Ammon's horn (tissue), 1 donor: ENCODE measurements at places on chromosomes 13 and 19.

GRCh38 chr13:69618393-69618792, 489.2 kb upstream of the ATXN8OS start:
- DNase-seq = no peak

DNA sequence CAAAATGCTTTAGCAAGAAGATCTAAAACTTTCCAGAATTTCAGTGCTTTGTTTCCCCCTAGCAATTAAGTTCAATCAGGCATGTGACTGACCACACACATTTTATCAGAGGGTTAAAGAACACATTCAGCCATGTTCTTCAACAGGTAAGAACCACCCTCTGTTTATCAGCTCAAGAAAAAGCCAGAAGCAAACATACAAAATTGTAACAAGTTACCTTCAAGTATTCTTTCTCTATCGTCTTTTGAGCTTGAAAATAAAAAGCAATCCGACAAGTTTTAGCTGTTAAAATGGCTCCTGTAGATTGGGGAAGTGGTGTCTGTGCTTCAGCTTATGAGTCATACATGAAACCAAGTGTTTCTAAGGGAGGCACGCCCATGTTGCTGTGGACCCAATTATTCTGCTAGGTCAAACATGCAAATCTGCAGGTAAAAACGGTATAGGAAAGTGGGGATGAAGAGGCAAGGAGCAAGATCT, at the start of gene ELF1:
Gene ELF1, minus strand, starts transcription at position 306 of the 477 bp plus-strand sequence. CDS start 37,262 bp downstream, outside the sequence.
- DNase-seq = peak; percentile 60

DNA sequence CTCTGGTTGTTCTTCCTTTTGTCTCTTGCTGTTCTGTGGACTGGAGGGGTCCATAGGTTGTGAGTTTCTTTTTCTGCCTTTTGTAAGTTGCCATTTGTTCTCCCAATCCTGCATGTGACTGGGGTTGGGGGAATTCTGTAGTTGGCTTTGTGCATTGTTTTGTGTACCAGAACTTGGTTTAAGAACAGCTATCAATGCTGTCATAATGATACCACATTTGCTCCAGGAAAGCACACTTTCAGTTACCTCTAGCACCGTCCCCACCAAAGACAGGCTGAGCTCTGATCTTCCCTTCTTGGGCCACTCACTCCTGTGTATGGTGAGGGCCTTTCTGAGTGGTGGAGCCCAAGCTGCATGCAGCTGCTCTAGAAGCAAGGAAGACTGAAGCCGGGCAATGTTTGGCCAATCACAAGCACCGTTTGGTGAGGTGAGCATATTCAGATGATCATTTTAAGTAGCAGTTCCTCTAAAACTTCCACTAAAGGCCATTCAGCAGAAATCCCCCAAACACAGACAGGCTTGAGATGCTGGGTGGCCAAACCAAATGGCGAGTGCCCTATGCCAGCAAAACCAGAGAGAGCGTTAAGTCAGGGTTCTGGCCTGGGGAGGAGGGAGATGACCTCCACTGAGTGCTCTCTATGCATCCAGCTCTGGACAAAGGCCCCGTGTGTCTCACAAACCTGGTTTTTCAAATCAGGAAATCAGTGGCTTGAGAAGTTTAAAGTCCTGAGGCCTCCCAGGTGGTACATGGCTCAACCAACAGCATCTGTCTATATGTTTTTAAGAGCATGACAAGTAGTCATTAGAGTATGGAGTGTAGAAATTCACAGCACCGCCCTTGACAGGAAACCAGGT, 120.7 kb upstream of the SPATA13 start:
- peak; percentile 74 for DNase-seq

GRCh38 chr13:105871768-105872167, 663.7 kb downstream of the EFNB2 start:
- no peak for DNase-seq

GRCh38 chr13:23654111-23655110, 84.2 kb downstream of the TNFRSF19 start:
- no peak for DNase-seq

DNA sequence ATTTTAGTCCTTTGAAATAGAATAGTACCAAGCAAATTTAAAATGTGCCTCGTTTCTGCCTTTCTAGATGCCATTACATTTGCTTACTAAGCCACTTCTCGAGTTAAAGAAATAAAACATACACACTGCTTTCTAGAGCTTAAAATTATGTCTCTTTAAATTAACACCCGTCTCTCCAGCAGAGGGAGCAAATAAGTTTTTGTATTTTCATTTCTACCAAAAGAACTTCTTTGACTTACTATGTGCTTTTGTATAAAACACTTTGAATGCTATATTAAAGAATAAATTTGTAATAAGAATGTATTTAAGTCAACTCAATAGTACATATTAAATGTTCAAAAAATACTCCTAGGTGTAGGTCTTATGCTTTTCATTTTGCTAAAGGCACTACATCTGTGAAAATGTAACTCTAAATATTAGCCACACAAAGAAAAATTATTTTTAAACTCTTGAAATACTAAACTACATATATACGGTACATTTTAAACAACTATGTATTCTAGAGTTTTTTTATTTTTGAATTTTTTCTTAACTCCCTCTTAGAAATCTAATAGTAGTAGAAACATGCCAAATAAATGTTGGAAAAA, 269.3 kb upstream of the MIR17HG start:
- no peak for DNase-seq

DNA sequence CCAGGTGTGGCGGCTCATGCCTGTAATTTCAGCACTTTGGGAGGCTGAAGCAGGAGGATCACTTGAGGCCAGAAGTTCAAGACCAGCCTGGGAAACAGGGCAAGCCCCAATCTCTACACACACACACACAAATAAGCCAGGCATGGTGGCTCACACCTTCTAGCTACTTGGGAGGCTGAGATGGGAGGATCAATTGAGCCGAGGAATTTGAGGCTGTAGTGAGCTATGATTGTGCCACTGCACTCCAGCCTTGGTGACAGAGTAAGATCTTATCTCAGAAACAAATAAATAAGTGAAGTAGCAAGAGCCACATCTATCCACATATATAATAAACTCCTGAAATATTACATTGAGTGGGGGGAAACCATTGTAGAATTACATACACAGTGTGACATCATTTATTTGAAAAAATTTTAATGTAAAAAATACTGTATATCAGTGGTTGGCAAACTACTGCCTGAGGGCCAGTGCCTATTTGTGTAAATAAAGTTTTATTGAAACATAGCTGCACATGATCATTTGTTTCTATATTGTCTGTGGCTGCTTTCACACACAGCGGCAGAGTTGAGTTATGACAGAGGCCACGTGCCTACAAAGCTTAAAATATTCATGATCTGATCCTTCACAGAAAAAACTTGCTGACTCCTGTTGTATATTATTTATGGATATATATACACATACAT, 54.7 kb upstream of the ARHGEF7 start:
- DNase-seq = no peak

DNA sequence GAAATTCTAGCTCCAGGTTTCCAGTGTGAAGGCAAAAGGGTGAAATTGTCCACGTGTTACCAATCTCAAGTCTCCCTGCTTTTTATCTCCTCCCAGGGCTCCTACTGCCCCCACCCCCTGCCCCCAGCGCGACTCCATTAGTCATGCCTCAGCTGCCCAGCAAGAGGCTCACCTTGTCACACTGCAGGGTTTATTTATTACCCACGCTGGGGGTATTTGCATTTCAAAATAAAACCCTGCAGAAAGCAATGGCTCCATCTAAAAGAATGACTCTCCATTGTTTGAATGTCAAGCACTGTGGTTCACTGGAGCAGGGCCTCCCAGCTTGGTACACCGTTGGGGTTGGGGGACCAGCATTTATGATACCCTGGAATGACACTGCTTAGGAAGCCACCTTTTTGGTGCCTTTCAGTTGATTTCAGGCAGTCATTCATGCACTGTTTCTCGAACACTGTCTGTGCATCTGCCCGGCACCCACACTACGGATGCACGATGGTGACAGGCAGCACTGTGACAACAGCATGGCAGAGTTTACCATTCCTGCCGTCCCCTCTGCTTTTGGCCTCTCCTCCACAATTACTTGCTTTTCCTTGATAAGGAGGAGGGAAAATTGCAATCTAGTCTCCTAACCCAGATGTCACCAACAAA, 9.9 kb upstream of the POP4 start:
- DNase-seq = no peak

- DNase-seq = peak; percentile 77
These were observed 516.2 kb downstream of the MYO16 start for GRCh38 chr13:109145631-109146030.

- no peak for DNase-seq
These were observed 2.0 kb downstream of the SPART start for GRCh38 chr13:36344173-36344572.

- DNase-seq = no peak
These were observed 578.8 kb downstream of the DCT start for GRCh38 chr13:93900731-93901130.

DNA sequence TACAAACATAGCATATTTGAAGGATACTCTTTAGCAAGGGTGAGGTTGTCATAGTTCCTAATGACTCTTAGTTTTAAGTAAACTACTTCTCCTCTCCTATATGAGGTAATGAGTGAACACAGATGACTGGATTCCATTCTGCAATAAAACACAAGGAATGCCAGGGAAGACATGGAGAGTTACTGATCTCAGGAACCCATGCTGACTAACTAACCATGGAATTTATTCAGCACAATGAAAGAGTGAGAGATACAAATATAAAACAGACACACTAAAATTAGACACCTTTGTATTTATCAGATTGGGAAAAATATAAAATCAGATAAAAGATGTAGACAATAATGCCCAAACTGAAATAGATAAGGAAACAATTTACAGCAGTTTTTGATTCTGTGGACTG, 1525.9 kb upstream of the SLC10A2 start:
- DNase-seq = no peak

- DNase-seq = peak; percentile 88
These were observed 40.3 kb downstream of the DEDD2 start for GRCh38 chr19:42176990-42177685.

- peak; percentile 81 for DNase-seq
These were observed 180.9 kb downstream of the PCCA start for GRCh38 chr13:100269837-100270236.

GRCh38 chr13:35501661-35502235, 25.3 kb upstream of the MAB21L1 start:
- DNase-seq = no peak

GRCh38 chr13:93216122-93216521, 10.5 kb upstream of the GPC6 start:
- DNase-seq = no peak

DNA sequence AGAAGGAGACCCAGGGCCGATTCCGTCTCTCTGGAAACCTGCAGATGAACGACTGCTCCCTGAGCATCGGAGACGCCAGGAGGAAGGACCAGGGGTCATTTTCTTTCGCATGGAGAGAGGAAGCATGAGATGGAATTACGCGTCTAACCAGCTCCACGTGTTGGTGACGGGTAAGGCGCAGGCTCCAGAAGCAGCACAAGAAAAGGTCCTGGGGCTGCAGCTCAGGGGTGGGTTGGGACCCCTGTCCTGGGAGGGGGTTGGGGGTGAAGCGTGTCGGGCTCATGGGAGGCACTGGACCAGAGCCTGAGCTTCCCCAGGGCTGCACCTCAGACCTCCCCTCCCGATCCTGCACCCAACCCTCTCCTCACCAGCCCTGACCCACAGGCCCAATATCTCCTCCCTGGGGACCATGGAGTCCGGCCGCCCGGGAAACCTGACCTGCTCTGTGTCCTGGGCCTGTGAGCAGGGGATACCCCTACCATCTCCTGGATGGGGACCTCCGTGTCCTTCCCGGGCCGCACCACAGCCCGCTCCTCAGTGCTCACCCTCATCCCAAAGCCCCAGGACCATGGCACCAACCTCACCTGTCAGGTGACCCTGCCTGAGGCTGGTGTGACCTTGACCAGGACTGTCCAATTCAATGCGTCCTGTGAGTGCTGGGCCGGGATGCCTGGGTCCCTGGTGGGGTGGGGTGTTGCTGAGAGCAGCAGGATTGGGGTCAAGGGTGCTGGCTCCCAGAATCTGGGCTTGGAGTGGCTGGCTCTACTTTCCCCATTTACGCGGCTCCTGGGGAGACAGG, 39.6 kb upstream of the CD33 start:
- no peak for DNase-seq

DNA sequence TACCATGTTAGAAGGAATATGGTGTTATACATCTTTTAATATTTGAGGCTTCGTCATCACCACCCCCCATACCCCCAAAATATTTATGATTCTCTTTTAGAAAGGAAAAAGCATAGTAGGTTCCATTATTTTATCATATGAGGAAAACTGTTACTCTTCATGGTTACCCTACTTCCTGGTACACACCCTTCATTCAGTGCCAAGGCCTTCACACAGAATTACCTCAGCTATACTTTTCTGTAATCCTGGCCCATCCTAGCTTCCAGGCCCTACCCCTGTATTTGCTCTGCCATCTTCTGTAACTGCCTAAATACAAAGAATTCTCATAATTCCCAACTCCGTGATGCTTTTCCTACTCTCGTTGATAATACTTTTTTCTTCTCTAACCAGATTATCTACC, 4.3 kb upstream of the UTP14C start:
- DNase-seq = no peak

DNA sequence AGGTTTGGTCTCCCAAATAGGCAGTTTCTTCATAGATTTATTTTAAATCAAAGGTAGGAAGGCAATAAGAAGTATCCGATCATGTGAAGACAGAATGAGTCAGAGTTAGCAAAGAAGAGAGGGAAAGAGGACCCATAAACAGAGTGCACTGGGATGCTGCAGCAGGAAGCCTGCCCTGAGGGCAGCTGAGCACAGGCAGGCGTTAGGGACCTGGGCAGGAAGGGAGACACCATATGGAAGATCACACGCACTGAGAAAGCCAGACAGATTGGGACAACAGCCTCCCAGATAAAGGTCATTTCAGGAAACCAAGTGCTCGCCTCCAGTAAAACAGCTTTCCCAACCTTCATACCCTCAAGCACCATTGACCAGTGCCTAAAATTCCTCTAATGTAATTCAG, 598.0 kb downstream of the EFNB2 start:
- no peak for DNase-seq

DNA sequence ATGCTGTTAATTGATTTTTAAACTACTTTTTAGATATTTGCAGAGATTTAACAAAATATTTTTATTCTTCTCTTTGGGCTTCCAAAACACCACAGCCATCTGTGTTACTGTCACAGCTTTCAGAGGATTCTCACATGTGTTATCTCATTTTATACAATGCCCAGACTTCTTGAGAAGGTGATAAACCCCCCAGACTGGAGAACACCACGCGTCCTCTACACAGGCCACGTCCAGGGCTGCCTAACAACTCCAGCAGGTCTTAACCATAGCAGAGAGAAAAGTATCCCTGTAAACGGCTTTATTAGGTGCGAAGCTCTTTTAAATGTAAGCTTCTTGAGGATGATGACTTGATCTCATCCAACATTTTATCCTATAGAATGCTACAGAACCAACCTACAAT, 2.0 kb downstream of the GPR183 start:
- DNase-seq = no peak

GRCh38 chr13:33510350-33510970, 224.9 kb upstream of the STARD13 start:
- no peak for DNase-seq
